B cell (primary cell): ENCODE measurements at places on chromosomes 2 and 18. TPM values are rescaled to one million over a fixed set of nuclear protein-coding genes. Genes with fewer than 3 reads are reported as not detected.

DNA sequence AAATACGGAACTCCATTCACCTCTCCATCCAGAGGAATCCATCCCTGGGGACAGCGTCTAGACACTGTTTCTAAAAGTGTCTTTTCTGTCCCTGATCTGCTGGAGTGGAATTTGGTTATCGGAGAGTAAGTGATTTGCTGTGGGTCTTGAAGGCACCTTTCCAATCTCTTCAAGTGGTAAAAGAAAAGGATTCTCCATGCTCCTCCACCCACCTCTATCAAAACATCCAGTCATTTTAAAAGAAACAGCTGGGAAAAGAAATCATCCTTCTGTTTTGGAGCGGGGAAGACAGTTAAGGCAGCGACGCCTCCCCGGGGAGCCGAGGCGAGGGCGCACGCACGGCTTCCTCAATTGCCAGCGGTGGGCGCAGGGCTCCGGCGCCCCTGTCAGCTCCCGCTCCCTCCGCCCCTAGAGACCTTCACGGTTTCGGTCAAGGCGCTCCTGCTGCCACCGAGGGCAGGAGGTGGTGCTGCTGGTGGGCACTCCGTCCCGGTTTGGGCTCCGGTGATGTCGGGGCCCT, 547 bp downstream of the SLC35F5 start:
- DNase-seq, result no peak

GRCh38 chr2:136136931-136137330, 19.0 kb upstream of the CXCR4 start:
- no peak for DNase-seq

GRCh38 chr18:24995056-24995455, 356.9 kb downstream of the ZNF521 start:
- DNase-seq, result no peak

GRCh38 chr2:97701186-97701585, 12.2 kb upstream of the ZAP70 start:
- DNase-seq, result no peak

- DNase-seq, result no peak
These were observed 3.4 kb downstream of the INSIG2 start for GRCh38 chr2:118091631-118092030.

HSBP1L1 gene
- 4.8 and 7.2 TPM in 2 replicates for total RNA-seq

IGFBP2 gene
- not detected in 2 replicates for total RNA-seq
